ENCODE measurements at places on chromosomes 11 and 22.

GRCh38 chr11:133361689-133361994 lies 170.7 kb downstream of the OPCML start:
- no peak for DNase-seq

DNA sequence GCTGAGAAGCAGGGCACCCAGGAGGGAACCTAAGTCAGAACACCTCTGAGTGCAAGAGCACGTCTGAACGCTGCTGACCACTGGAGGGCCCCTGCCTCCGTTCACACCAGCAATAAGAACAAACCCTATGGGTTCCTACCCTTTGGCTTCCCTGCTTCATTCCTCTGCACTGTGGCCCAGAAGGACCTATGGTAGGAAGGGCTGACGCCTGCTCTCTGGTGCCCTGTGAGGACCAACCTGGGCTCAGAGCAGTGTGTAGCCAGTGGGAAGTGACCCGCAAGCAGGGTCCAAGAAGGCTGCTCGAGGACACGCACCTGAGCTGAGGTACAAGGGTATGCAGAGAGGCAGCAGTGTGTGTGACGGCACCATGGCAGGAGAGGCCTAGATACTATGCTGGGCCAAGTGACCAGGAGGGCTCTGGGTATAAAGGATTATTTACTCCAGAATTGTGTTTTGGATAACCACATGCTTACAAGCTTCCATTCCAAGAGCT lies 68.8 kb upstream of the CLTCL1 start:
- no peak for DNase-seq

- DNase-seq = no peak
Observed at GRCh38 chr11:26947379-26947844, 46.5 kb upstream of the FIBIN start.

DNA sequence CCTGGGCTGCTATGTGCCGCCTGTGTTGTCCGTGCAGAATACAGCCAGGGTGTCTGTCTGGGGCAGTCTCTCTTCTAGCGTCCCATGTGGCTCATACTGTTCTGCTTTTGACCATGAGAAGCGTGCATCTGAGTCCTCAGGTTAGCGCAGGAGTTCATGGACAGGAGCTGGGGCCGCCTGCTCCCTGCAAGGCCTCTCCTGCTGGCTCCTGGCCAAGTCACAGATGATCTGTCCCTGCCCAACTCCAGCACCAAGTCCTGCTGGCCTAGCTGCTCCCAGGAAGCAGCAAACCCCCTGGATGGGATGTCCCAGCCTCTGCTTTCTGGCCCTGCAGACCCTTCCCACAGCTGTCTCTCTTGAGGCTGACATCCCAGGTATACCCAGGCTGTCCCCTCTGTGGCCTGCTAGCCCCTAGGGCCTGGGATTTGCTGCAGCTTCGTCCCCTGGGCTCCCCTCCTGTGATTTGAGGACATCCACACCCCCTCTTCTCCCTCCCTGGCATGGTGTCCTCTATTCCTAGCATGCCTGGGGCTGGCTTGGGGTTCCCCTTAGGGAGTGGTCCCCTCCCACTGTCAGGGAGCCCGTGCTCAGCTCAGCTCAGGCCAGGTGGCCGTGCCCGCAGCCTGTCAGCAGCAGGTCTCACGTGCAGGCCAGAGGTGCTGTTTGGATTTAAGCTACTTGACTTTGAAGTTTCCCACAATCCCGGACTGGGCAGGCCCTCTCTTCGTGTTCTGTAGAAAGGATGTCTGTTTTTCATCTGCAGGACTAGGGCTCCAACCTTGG lies 17.8 kb downstream of the PRR5 start:
- no peak for DNase-seq

- DNase-seq = no peak
Observed at GRCh38 chr11:2114430-2115241, 24.6 kb downstream of the IGF2 start.

GRCh38 chr11:33716243-33716642 lies 15.6 kb upstream of the C11orf91 start:
- DNase-seq = no peak

DNA sequence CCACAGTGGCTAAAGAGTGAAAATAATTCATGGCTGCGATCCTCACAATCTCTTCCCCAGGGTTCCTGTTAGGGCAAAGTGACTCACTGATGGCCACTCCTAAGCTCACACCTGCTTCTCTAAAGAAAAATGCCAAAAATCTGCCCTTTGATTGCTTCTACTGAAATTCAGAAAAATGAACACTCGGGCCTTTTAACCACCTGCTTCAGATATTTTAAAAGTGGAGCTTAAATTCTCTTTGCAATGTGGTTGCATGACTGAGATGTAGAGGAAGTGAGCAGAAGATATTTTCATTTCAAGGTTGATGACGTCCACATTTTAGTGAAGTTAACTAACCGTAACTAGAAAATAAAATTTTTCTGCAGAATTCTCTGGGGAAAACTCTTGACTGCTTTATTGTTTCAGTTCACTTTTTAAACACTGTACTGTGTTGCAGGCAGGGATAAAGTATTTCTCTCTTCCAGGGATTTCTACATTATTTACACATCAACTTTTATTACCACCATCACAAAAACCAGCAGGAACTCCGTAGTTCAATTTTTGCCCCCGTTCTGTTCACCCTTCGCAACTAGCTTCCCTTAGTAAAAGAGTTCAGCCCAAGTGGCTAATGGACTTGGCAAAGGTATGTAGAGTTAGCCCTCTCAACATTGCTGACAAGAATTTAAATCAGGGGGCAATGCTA lies 8.5 kb downstream of the RAB30 start:
- DNase-seq = no peak

DNA sequence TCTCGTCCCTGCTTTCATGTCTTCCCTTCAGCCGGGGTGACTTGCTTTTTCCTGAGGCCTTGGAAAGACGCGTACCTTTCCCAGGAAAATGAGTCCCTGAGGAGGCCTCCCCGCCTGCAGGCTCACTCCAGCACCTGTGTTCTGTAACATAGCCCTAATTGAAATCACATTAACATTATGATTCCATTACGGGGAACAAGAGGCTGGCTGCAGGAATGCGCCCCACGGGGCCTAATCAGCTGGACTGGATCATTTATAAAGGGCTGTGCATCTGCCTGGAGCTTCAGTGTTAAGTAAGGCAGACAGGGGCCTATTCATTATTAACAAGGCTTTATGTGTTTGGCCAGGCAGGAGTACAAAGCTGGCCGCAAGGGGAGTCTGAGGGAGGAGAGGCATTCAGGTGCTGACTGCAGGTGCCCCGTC lies 41.9 kb upstream of the TSPAN18 start:
- DNase-seq = no peak

DNA sequence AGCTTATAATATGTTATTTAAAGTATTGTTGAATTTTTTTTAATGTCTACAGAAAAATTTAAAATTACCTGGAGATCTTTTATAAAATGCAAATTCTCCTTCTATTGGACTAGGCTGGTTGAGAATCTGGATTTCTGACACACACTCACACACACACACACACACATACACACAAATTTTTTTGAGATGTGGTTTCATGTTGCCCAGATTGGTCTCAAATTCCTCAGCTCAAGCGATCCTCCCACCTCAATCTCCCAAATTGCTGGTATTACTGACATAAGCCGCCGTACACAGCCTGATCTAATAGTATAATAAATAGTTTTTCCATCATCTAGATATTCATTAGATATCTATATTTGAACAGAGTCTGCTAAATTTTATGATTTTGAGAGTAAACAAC lies 4.5 kb upstream of the RFPL1 start:
- no peak for DNase-seq

DNA sequence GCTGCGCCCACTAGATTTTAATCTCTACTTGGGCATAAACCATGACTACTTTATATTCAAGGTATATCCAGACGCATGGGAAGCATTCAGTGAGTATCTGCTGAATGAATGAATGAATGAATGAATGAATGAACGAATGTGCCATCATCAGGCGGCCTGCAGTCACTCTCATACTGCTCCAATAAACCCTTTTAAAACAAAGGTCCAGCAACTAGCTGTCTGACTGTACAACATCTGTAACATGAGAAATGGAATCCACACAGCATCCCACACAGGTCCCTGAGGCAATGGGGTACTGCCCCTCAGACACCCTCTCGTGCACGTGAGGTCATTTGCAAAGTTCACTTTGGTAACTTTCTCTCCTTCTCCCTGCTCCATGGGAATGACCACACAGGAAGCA lies 147.5 kb downstream of the LARGE1 start:
- no peak for DNase-seq

- DNase-seq = no peak
Observed at GRCh38 chr11:121308816-121309215, 16.2 kb downstream of the SC5D start.

DNA sequence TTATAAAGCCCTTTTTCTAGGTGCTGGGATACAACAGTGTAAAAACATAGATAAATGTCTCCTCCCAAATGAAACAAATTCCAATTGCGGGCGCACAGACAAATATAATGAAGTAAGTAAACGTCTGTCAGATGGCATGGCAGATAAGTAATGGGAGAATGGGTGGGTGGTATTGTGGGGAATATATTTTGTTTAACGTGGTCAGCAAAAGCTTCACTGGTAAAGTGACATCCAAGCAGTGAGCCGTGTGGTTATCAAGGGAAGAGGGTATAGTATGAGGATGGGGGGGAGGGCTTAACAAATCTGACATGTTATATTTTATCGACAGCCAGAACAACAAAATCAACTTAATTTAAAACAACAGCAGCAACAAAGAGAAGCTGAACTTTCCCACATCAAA lies 1.2 kb downstream of the SVIP start:
- no peak for DNase-seq

GRCh38 chr11:103803062-103803461 lies 233.4 kb upstream of the DDI1 start:
- no peak for DNase-seq

GRCh38 chr11:123213307-123213771 lies 18.3 kb upstream of the CLMP start:
- DNase-seq = no peak

DNA sequence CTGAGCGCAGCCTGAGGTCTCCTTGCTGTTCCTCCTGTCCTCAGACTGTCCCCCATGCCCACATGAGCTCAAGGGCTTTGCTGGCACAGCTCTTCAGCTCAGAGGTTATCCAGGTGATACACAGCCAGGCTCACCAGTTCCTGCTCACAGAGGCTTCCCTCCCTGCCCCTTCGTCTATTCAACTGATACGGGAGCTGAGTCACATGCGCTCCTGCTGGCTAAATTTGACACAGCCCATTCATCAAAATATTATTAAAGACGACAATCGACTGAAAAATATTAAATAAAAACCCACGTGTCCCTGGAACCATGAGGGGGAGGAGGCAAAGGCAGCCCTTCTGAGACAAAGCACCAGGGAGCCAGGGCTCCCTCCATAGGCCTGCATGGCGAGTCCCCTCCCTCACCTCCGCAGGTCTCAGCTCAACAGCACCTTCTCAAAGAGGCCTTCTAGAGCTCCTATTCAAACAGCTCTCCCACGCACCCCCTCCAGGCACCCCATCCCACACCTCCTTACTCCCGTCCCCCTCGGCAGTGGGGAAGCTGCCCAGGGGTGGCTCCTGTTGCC lies 40.5 kb downstream of the DUSP8 start:
- DNase-seq = no peak

GRCh38 chr11:609341-609811 lies 6.4 kb downstream of the IRF7 start:
- no peak for DNase-seq

All from iPS DF 19.7 (cell line).